ENCODE measurements at places on chromosomes 2 and 18. TPM values are rescaled to one million over a fixed set of nuclear protein-coding genes. Genes with fewer than 3 reads are reported as not detected.

LIPG gene
- total RNA-seq, result 6.8 TPM

TRABD2A gene
- 7.5 TPM for total RNA-seq

- no peak for DNase-seq
These were observed 97.5 kb downstream of the ERBB4 start for GRCh38 chr2:212441141-212441540.

- no peak for DNase-seq
These were observed 203.3 kb downstream of the EN1 start for GRCh38 chr2:118644190-118644589.

GRCh38 chr2:24739354-24740025 is 53.7 kb downstream of the PTRHD1 start:
- no peak for DNase-seq

GRCh38 chr2:158061763-158062162 is 39.9 kb upstream of the UPP2 start:
- DNase-seq, result no peak

DNA sequence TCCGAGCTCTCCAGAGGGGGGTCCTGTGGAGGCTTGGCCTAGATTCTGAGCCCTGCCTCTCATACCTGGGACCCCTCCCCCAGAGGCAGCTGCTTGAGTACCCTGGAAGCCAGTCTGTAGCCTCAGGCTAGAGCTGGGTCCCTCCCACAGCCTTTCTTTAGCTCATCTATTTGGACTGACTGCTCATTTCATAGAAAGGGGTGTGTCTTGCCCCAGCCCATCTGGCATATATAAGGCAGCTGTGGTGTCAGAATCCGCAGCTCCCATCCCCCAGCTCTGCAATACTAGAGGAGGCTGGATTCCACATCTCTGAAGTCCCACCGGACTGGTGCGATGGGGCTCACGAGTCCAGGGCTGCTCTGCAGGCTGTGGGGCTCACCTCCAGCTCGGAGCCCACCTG is 26.1 kb downstream of the MPHOSPH10 start:
- DNase-seq, result peak; percentile 30

- DNase-seq, result no peak
These were observed 20.3 kb downstream of the COL5A2 start for GRCh38 chr2:189159273-189159672.

All from WTC11 (cell line).